ENCODE measurements at places on chromosomes 12 and 14. TPM values are rescaled to one million over a fixed set of nuclear protein-coding genes. Genes with fewer than 3 reads are reported as not detected.

DNA sequence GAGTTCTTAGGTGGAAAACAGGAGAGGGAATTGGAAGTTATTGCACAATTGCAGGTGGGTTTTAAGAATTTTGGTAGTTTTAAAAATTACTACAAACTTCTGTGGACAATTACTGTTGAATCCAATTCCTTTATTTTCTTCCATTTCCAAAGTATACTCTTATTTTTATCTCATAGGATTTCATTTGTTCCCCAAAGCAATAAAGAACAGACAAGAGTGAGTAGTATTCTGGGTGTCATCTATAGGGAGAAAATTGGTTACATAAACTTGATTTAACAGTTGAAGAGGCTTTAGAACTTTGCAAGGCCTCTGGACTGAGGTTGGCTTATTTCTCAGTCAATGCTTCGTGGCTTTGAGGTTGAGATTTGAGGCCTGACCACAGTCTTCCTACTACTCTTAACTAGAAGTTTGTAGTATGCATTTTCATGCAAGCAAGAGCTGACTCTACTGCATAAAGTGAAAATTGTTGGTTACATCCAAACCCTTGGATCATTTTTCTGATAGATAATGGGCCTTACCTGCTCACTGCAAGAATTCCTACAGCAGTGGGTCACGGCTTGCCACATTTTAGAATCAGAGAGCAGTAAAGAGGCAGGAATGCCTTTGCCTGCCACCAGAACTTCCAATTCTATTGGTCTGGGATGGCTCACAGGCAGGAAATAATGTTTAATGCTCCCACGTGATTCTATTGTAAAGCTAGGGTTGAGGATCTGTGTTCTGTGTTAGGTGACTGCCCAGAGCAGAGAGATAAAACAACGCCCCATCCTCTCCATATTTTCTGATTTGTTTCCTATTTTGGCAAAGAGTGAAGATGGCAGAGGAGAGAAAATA lies 270.5 kb downstream of the TTC6 start:
- H3K4me3 ChIP-seq: no peak overlapping the region
- H3K4me1 ChIP-seq: no peaks in the 10 kb centered on the region
- no peak for DNase-seq
- H3K27me3 ChIP-seq: peaks cover 3% of the 10 kb centered on the region
- H3K27ac ChIP-seq: no peak overlapping the region
- no peaks in the 10 kb centered on the region for H3K36me3 ChIP-seq

DNA sequence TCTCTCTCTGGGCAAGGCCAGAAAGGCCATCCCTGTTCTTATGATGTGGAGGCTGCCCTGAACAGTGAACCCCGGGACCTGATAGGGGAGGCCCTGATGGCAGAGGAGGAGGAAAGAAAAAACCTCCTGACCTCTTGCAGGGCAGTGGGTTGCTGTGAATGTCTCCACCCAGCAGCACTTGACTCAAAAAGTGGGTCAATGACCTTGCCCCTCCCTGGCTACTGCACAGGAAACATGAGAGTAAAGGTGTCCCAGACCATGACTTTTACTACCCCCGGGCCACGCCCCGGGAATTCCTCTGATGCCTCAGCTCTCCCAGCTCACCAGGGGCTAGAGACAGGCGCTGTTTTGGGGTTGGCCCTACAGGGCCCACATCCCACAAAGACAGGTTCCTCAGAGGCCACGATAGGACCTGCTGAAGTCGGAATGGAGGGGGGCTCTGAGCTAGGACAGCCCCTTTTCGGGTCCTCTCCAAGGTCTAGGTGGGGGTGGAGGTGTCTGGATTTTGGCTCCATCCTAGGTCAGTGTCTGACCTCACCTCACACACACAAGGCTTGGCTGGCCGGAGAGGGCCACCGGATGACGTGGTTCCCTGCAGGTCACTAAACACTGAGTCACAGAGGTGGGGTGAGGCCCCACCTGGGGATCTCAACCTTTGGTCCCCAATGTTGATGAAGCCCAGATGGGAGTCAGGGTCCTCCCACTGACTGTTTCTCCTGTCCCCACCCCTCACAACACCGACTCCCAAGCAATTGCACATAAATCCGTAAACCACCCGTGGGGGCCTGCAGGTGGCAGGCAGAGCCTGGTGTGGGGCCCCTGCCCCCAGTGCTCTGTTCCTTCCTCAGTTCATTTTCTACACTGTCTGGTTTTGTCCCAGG lies 1.6 kb downstream of the RHOF start:
- peak overlapping the region; percentile 91 for H3K4me3 ChIP-seq
- H3K36me3 ChIP-seq: peaks cover 4% of the 10 kb centered on the region

DNA sequence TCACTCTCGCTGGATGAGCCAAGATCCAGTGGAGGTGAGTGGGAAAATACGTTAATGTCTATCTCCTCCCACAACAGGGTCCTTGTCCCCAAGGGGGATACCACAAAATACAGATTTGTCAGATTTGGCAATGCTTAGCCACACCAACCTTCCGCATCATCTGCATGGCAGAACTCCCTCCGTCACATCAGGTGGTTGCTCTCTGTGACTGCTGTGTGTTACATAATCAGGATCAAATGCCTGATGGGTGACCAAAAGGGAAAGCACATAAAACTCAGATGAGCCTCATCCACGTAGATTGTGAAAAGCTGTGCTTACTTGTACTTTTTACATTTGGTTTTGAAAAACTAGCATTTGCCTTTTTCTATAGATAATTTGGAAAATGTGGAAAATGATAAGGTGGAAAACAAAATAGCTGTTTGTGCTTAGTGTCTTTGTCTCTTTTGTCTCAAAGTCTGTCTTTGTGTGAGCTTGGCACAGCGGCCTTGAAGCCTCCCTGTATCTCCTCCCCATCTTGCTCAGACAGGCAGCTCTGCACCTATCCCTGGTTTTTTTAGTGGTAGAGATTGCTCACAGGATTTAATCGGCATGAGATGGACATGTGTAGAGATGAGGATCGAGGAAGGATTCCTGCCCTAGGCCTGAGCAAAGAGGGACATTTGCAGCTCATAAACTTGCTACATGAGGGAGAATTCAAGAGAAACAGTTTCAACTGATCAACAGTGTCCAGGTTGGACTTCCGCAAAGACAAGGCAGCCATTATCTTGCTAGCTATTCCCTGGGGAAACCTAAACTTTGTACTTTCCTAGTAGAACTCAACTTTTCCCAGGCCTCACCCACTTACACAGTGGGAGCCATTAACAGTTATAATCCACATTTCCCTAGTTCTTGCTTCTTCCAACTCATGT lies 3.6 kb upstream of the FGF6 start:
- no peak overlapping the region for H3K27ac ChIP-seq
- no peaks in the 10 kb centered on the region for H3K4me1 ChIP-seq
- peaks cover 3% of the 10 kb centered on the region for H3K36me3 ChIP-seq

DNA sequence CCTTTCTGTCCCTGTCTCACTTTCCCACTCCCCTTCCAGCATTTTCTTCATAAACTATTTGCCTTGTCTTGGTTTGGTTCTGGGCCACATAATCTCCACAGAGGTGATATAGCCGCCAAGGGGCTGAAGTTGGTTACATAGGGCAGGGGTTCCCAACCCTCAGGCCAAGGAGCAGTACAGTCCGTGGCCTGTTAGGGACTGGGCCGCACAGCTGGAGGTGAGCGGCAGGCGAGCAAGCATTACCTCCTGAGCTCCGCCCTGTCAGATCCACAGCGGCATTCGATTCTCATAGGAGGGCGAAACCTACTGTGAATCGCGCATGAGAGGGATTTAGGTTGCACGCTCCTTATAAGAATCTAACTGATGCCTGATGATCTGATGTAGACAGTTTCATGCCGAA lies 80.6 kb upstream of the HIF1A start:
- H3K36me3 ChIP-seq: no peaks in the 10 kb centered on the region
- DNase-seq: no peak
- no peak overlapping the region for H3K4me3 ChIP-seq
- H3K27ac ChIP-seq: no peak overlapping the region
- peaks cover 2% of the 10 kb centered on the region for H3K4me1 ChIP-seq

DNA sequence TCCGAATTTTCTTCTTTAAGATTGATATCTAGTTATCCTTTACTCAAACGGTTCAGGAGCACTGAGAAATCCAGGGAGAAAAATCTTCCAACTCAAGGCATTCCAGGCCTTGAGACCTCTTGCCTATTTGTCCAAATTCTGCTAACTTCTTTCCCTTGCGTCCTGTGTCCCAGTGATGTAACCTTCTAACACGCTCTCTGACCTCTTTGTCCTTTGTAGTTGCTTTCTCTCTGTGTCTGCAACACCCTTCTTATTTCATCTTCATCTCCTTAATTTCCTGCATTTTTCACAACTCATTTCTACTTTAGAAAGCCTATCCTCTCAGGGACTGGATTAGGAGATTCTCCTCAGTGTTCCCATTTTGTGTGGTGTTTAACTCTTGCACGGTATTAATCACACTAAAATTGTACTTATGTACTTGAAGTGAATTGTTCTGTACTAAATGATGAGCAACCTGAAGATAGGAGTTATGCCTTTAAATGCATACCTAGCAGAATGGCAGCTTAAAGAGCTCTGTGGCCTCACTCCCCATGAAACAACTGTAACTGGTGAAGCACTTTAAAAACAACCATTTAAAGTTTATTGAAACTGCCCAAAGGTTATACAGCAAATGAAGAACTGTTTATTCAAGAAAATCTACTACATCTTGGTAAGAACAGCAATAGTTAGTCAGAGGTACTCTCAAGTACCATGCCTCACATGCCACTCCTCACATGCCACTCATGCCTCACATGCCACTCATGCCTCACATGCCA lies 7.4 kb upstream of the SNAPC1 start:
- H3K4me3 ChIP-seq: no peak overlapping the region
- peaks cover 16% of the 10 kb centered on the region for H3K27me3 ChIP-seq
- H3K27ac ChIP-seq: no peak overlapping the region
- H3K4me1 ChIP-seq: peaks cover 5% of the 10 kb centered on the region

DNA sequence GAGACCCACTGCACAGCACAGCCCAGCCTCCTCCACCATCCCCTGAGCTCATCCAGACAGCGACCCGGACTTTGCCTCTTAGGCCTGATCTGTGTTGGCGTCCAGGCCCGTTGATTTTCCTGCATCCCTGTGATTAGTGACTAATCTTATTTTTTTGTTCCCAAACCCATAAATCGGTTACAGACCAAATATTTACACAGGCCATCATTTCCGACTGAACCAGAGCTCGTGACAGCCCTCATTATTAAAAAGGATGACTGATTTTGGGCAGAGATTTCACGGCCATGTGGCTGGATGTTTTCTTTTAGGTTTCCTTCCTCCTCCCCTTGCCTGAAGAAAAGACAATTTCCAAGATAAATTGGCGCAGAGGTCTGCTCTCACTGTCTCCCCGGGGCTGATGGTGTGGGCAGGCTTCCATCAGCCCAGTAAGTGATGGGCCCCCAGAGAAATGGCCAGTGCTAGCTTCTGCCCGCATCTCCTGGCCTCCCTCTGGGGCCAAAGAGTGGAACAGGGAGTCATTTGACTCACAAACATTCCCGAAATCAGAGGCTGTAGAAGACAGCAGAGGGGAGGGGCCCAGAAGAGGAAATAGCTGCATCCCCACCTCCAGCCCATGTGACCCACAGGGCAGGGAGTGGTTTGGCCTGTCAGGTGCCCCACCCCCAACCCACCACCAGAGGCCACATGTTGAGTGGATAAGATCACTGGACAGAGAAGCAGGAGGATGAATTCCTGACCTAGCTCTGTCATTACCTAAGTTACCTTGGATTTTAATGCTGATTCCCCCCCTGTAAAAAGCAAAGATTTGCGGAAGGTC lies 283.5 kb downstream of the KSR2 start:
- H3K4me1 ChIP-seq: no peaks in the 10 kb centered on the region
- no peak for DNase-seq
- H3K27me3 ChIP-seq: peaks cover 2% of the 10 kb centered on the region
- H3K36me3 ChIP-seq: no peaks in the 10 kb centered on the region
- no peak overlapping the region for H3K4me3 ChIP-seq

CLEC2D gene
- polyA plus RNA-seq: 37.7 TPM

TUNAR gene
- not detected for polyA plus RNA-seq

IAPP gene
- not detected for polyA plus RNA-seq

GRCh38 chr12:15227004-15227679 lies 5.9 kb upstream of the RERG start:
- peak; percentile 1 for DNase-seq
- no peak overlapping the region for H3K27ac ChIP-seq
- peaks cover 16% of the 10 kb centered on the region for H3K27me3 ChIP-seq
- H3K4me3 ChIP-seq: no peak overlapping the region
- H3K36me3 ChIP-seq: no peaks in the 10 kb centered on the region

GRCh38 chr12:111221062-111222026 lies 147.6 kb downstream of the PHETA1 start:
- peaks cover 11% of the 10 kb centered on the region for H3K27me3 ChIP-seq
- no peak overlapping the region for H3K27ac ChIP-seq
- H3K4me3 ChIP-seq: no peak overlapping the region
- DNase-seq: no peak
- no peaks in the 10 kb centered on the region for H3K4me1 ChIP-seq

SLC25A21 gene
- not detected for polyA plus RNA-seq

CLEC12A gene
- polyA plus RNA-seq: 4.3 TPM

LMNTD1 gene
- not detected for polyA plus RNA-seq

DNA sequence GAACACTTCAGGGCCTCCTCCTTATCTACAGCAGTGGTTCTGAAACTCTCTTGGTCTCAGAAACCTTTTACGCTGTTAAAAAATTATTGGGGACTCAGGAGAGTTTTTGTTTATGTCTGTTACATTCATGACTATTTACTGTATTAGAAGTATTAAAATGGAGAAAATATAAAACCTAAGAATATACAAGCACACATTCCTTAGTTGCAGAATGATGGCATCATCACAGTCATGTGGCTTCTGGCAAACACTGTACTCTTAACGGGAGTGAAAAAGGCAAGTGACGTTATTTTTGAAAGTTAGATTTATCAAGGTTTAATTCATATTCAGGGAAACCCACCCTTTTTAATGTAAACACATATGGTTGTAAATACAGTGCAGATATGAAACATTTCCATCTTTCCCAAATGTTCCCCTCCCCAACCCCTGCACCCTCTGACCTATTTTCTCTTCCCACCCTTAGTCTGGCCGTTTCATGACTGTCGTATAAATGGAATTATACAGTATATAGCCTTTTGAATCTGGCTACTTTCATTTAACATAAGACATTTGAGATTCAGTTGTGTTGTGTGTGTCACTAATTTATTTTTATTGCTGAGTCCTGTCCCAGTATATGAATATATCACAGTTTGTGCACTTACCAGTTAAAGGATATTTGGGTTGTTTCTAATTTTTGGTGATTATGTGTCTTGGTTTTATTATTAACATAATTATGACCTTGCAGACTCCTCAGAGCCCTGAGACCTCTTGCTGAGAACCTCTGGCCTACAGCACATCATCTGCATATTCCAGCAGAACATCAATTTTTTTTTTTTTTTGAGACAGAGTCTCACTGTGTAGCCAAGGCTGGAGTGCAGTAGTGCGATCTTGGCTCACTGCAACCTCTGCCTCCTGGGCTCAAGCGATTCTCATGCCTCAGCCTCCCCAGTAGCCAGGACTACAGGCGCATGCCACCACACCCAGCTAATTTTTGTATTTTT lies 457.0 kb downstream of the PCNX1 start:
- H3K4me1 ChIP-seq: peaks cover 22% of the 10 kb centered on the region
- DNase-seq: no peak
- no peak overlapping the region for H3K27ac ChIP-seq
- no peaks in the 10 kb centered on the region for H3K36me3 ChIP-seq

- no peaks in the 10 kb centered on the region for H3K4me1 ChIP-seq
- DNase-seq: no peak
Observed at GRCh38 chr14:33911046-33911445, 39.8 kb downstream of the EGLN3 start.

Data from immature natural killer cell (primary cell).